ENCODE measurements at places on chromosomes 3 and 15.

GRCh38 chr15:101138086-101138660 is 113.7 kb downstream of the CHSY1 start:
- H3K27ac ChIP-seq = no peak overlapping the region
- H3K4me3 ChIP-seq = no peak overlapping the region
- no peaks in the 10 kb centered on the region for H3K36me3 ChIP-seq
- no peak for DNase-seq
- H3K27me3 ChIP-seq = no peaks in the 10 kb centered on the region
- H3K4me1 ChIP-seq = peaks cover 23% of the 10 kb centered on the region

- no peak for DNase-seq
- peaks cover 27% of the 10 kb centered on the region for H3K4me1 ChIP-seq
- no peaks in the 10 kb centered on the region for H3K27me3 ChIP-seq
- H3K27ac ChIP-seq = no peak overlapping the region
- peaks cover 33% of the 10 kb centered on the region for H3K36me3 ChIP-seq
Observed at GRCh38 chr3:52415800-52416199, 29.1 kb downstream of the SEMA3G start.

DNA sequence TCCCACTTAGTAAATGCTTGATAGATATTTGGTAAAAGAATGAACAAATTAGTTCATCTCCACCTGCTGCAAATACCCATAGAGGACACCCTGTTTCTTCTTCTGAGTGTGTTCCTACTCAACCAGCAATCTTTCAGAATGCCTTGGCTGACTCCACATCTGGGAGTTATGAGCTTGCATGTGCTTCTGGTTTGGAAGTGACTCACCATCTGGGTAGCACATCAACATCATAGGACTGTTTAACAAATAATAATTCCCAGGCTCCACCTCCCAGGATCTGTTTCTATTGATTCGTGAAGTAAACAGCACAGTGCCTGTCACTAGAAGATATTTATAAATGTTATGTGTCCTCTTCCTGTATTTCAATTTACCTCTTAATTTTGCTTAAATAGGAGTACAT is 580.1 kb downstream of the ROBO2 start:
- H3K4me1 ChIP-seq = no peaks in the 10 kb centered on the region
- no peaks in the 10 kb centered on the region for H3K27me3 ChIP-seq
- H3K36me3 ChIP-seq = no peaks in the 10 kb centered on the region
- no peak overlapping the region for H3K27ac ChIP-seq
- no peak for DNase-seq

DNA sequence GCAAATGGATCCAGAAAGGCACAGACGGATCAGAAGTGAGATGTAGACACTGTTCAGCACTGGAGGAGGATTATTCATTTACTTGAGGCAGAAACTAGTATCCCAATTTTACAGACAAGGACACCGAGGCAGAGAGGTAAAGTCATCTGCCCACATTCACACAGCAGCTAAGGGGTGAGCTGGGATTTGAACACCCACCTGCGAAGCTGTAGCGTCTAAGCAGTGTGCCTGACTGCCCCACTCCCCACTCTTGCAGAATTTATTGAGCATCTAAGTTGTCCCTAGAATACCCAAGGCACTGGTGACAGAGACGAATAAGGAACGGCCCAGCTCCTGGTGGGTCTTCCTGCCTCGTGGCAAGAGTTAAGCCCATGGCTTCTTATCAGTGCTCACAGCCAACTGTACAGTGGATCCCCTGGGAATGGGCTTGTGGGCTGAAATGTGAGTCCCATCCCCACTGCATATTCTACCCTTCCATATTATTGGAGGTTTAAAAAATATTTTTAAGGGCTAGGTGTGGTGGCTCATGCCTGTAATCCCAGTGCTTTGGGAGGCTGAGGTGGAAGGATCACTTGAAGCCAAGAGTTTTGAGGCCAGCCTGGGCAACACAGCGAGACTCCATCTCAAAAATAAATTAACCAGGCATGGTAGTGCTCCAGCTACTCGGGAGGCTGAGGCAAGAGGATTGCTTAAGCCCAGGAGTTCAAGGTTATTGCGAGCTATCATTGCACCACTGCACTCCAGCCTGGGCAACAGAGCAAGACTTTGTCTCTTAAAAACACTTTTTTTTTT is 77.6 kb downstream of the IQSEC1 start:
- peak overlapping the region; percentile 90 for H3K27ac ChIP-seq
- no peaks in the 10 kb centered on the region for H3K27me3 ChIP-seq
- H3K4me1 ChIP-seq = peaks cover 69% of the 10 kb centered on the region
- H3K4me3 ChIP-seq = peak overlapping the region; percentile 86
- DNase-seq = no peak
- peaks cover 32% of the 10 kb centered on the region for H3K36me3 ChIP-seq

- DNase-seq = no peak
- H3K27ac ChIP-seq = no peak overlapping the region
- H3K36me3 ChIP-seq = no peaks in the 10 kb centered on the region
Observed at GRCh38 chr3:126258670-126259069, 78.3 kb upstream of the ALDH1L1 start.

DNA sequence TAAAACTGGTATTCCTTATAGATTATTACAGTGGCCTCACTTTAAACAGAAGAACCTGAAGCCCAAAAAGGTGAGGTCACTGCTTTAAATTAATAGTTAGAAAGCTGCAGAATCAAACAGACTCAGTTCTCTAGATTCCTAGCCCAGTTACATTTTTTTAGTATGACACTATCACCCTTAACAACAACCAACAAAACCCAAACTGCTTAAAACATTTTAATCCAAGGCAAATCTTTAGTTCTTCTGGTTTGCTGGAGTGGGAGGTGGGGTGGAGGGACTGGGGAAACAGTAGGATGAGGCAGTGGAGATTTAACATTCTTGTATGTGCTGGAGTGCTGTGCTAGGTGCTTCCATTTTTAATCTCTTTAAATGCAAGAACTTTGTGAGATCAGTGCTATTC is 631.6 kb upstream of the KCNMB2 start:
- peaks cover 2% of the 10 kb centered on the region for H3K4me1 ChIP-seq
- no peak overlapping the region for H3K4me3 ChIP-seq
- DNase-seq = no peak
- H3K36me3 ChIP-seq = peaks cover 3% of the 10 kb centered on the region
- H3K27ac ChIP-seq = no peak overlapping the region

GRCh38 chr3:43782541-43782940 is 91.8 kb downstream of the ABHD5 start:
- no peaks in the 10 kb centered on the region for H3K27me3 ChIP-seq
- H3K27ac ChIP-seq = no peak overlapping the region
- H3K4me1 ChIP-seq = no peaks in the 10 kb centered on the region
- H3K4me3 ChIP-seq = no peak overlapping the region
- DNase-seq = no peak
- no peaks in the 10 kb centered on the region for H3K36me3 ChIP-seq

- H3K4me3 ChIP-seq = no peak overlapping the region
- H3K4me1 ChIP-seq = no peaks in the 10 kb centered on the region
- DNase-seq = no peak
- H3K36me3 ChIP-seq = no peaks in the 10 kb centered on the region
Observed at GRCh38 chr3:143506190-143506589, 342.1 kb downstream of the SLC9A9 start.

- peaks cover 32% of the 10 kb centered on the region for H3K4me1 ChIP-seq
- no peaks in the 10 kb centered on the region for H3K27me3 ChIP-seq
- peaks cover 12% of the 10 kb centered on the region for H3K36me3 ChIP-seq
- peak overlapping the region; percentile 90 for H3K4me3 ChIP-seq
- DNase-seq = peak; percentile 88
- H3K27ac ChIP-seq = peak overlapping the region; percentile 93
Observed at GRCh38 chr3:16884084-16884747, 539 bp upstream of the PLCL2 start.

DNA sequence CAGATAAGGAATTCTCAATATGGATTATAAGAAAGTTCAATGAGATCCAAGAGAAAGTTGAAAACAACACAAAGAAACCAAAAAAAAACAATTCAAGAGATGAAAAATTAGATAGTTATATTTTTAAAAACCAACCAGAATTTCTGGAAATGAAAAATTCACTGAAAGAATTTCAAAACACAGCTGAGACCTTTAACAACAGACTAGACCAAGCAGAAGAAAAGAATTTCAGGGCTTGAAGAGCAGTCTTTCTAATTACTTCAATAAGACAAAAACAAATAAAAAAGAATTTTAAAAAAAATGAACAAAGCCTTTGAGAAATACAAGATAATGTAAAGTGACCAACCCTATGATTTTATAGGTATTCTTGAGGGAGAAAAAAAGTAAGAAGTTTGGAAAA is 155.4 kb downstream of the ZMAT3 start:
- H3K36me3 ChIP-seq = no peaks in the 10 kb centered on the region
- H3K4me3 ChIP-seq = no peak overlapping the region
- no peak for DNase-seq
- no peaks in the 10 kb centered on the region for H3K27me3 ChIP-seq
- no peaks in the 10 kb centered on the region for H3K4me1 ChIP-seq

All from activated T-cell treated with anti-CD3 and anti-CD28 coated beads, Interleukin-2, amount 50 U/mL, for 24 hours (primary cell).